Germinal center (tissue), 1 donor: ENCODE measurements at places on chromosomes 1 and 21.
A peak's percentile ranks its signal among the peaks of the same experiment; 100 is the strongest.

DNA sequence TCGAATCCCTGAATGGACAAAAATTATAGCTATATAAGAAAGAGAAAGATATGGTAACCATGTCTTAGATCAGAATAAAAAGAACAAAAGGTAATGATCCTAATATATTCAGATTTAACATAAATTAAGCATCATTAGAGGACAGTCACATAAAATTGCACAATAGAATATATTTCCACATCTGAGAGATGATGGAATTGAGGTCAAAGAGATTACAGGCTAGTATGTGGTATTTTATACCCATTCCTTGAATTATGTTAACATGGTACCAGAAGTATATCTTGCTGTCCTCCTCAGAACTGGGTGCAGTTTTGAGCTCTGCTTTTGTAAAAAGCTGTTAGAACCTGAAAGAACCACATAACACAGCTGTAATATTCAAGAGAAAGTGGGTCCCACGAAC is 245.6 kb upstream of the HOOK1 start:
- no peak for DNase-seq

- peak; percentile 20 for DNase-seq
Measured at GRCh38 chr1:84972377-84972987, 24.4 kb downstream of the MCOLN2 start.

GRCh38 chr1:156155756-156156510 is 2.5 kb downstream of the SEMA4A start:
- DNase-seq: no peak

DNA sequence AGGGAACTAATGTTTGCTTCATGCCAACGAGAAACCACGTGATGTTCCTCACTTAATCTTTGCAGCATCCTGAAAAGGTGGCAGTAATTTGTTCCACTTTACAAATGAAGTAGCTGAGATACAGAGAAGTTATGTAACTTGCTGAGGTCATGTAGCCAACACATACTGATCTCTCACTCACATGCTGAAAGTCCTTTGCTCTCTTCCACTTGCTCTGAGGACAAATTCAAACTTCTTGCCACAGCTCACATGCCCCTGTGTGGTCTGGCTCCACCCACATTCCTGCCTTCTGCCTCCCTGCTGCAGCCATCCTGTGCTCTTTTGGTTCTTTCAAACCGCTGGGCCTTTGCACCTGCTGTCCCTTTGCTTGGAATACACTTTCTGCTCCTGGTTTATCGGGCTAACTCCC is 55.4 kb downstream of the TMCO4 start:
- no peak for DNase-seq

DNA sequence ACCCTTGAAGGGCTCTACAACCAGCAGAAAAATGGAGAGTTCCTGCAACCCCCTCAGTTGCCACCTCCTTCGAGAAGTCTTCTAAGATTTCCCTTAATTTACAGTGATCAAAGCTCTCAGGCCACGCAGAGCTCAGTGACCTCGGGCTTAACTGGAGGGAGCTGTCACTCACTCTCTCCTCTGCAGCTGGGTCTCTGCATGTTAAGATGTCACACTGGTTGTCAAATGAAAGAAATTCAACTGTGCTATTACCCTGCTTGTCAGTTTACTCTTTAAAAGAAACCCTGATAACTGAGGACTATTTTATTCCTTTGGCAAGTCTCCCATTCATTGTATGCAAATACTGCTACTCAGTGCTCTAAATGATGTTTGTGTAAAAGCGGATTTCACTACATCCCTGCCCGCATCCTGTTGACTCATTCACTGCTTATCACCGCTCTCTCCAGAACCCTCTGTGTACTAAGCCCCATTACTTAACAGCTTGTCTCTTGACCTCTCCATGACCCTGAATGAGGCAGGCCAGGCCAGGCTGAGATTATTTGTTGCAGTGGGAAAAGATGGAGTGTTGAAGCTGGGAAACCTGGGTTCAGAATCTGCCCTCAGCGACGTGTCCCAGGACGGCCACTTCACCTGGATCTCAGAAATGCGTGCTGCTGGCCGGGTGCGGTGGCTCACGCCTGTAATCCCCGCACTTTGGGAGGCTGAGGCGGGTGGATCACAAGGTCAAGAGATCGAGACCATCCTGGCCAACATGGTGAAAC is 13.7 kb downstream of the DHRS3 start:
- DNase-seq: no peak

DNA sequence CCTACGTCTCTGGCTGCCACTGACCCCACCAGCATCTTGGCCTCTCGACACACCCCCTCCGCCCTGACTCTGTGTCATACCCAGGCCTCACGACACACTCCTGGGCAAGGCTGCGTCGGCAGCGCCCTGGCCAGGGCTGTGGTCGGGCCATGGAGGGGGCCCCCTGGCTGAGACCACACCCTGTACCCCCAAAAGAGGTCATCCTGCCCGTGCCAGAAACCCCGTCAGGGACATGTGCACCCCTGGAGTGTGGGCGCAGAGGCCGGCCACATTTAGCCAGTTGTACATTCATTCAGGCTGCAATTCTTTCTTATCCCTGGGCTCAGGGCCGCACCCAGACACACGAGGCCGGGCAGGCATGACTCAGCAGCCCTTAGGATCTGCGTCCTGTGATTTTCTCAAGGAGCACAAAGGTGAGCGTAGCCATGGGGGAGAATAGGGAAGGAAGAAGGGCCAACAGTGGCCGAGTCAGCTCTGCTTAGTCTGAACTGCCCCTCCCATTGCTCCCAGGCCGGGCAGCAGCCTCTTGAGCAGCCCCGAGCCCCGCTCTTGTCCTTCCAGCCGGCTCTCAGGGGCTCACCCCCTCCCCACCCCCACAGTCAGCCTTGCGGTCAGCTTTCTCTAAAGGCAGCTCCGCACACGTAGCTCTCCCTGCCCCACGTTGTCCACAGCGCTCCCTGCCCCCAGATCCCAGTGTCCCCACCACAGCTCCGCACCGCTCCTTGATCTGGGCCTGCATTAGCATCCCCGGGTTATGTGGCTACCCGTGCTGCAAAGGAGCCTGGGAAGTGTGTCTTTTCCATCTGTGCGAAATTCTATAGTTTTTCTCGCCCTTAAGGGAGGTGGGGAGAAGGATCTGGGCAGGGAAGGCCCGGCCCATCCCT is 7.9 kb downstream of the CSTB start:
- DNase-seq: no peak

DNA sequence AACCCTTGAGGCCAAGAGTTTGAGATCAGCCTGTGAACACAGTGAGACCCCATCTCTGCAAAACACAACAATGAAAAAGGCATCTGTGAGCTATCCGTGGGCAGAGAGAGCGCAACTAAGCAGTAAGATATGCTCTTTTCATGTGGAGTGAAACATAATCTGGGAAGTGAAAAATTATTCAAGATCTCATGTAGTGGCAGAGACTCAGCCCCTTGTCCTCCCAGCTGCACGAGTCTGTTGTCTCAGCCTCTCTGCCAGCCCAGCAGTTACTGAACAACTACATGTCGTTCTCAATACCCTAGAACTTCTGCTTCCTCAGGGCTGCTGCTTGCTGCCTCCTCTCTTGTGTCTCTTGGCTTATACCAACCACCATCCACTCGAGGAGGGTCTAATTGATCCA is 61.3 kb upstream of the WDR26 start:
- no peak for DNase-seq

GRCh38 chr1:184373155-184373554 is 13.7 kb upstream of the C1orf21 start:
- DNase-seq: no peak

DNA sequence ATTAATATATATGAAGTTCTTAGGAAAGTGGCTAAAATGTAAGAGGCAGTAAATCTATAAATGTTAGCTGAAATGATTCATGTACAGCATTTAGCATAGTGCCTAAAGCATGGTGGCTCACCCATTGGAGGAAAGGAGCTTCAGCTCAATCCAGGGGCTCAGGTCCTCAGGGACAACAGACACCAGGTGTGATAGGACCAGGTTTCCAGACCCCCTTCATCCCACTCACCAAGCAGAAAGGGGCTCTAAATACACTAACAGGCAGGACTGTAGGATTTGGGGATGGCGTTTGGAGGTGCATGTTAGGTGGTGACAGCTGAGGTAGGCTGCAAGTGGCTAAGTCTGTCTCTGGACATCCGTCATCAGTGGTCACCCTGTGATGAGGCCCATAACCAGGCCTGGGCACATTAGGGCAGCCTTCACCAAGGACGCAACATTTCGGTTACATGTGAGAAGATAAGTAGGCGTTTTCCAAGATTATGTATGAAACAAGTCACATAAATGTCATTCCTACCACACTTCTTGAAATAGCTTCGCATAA is 233.1 kb downstream of the C1orf94 start:
- no peak for DNase-seq

- no peak for DNase-seq
Measured at GRCh38 chr1:14304381-14304865, 294.1 kb upstream of the KAZN start.
